Sciatic nerve (tissue), 2 donors: ENCODE measurements at places on chromosomes 2 and 18. TPM values are rescaled to one million over a fixed set of nuclear protein-coding genes. Genes with fewer than 3 reads are reported as not detected.

- no peak for DNase-seq
Measured at GRCh38 chr2:123935405-123935804, 89.7 kb upstream of the CNTNAP5 start.

DNA sequence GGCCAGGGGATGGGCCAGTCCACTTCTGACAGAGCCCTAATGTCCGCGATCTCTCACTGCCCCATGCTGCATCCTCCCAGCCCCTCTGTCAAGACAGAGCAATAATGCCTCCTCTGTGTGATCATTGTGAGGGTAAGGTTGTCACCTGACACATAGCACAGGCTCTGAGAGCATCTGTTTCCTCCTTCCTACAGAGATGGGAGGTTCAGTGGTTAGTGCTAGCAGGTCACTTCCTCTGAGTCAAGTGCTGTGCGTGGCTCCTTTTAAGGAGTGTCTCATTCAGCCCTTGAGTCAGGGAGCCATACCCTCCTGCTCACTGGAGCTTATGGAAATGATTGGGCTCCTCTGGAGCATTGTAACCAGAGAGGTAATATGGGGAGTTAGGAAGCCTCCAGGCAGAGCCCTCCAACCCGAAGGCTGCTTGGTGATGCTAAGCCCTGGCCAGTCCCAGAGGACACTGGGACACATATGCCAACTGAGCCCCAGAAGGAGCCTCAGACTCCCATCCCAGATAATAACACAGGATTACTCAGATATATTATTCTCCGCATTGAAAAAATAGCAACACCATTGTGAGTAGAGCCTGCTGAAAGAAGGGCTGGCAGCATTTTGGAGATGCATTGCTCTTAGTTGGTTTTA is 189.0 kb downstream of the GALNT1 start:
- DNase-seq = no peak

DNA sequence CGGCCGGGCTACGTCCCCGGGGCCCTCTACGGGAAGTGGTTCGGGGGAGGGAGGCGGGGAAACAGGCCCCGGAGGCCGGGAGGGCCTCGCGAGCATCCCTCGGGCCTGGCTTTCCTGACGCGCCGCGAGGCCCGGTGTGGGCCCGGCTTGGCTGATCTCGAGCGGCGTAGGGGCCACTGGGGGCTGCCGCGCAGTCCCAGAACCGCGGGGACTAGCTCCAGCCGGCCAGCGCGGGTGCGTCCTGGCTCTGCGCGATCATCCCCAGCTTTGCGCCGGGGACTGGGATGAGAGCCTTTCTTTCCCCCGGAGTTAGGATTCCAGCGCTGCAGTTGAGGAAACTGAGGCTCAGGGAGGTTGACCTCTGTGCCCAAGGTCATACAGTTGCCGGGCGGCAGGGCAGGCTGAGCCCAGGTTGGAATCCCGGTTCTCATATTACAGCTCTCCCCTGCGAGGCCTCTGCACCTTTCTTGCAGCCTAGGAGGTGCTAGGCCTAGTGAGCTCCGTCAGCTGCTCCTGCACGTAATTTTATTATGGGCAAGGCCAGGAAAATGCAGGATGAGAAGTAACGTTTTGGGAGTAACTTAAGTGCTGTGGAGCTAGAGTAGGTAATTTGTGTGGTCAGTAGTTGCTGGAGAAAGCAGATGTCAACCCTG is 501 bp downstream of the LPIN1 start:
- no peak for DNase-seq

GRCh38 chr2:203059567-203060240 is 45.0 kb downstream of the NBEAL1 start:
- no peak for DNase-seq

- no peak for DNase-seq
Measured at GRCh38 chr2:33904801-33905200, 305.7 kb upstream of the FAM98A start.

GALNT14 gene
- total RNA-seq = 1.2 TPM

DNA sequence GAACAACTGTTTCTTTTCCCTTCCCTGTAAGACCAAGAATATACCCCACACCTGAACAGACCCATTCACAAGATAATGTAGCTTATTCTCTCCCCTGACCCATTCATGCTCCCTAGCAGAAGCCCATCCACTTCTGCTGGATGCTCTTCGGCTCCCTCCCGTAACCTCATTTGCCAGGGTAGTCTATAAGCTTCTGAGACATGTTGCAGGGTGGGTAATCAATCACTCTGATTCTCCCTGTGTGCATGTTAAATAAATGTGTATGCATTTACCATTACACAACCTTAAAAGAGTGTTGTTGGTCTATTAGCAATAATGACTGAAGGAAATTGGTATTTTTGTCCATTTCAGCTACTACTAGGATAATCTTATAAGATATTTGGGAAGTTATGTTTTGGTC is 1.3 kb downstream of the SLC19A3 start:
- no peak for DNase-seq
